ENCODE measurements at places on chromosomes 7 and 10. TPM values are rescaled to one million over a fixed set of nuclear protein-coding genes. Genes with fewer than 3 reads are reported as not detected.

The CYP2C8 gene
- total RNA-seq: not detected

The NRG3 gene
- not detected for total RNA-seq

The CALCR gene
- total RNA-seq: not detected

The IFIT3 gene
- total RNA-seq: 14.4 TPM

The NUDCD3 gene
- 81.8 TPM for total RNA-seq

The MYO3A gene
- not detected for total RNA-seq

The CYP26C1 gene
- total RNA-seq: not detected

The FAM25C gene
- not detected for total RNA-seq

The PNLIPRP1 gene
- total RNA-seq: not detected

The TMEM139 gene
- total RNA-seq: 0.74 TPM

The PGAM2 gene
- total RNA-seq: not detected

The CALML5 gene
- not detected for total RNA-seq

The OR13A1 gene
- total RNA-seq: not detected

The FAM237B gene
- not detected for total RNA-seq

The ABCA13 gene
- total RNA-seq: not detected

The SH3PXD2A gene
- 8.5 TPM for total RNA-seq

The ANAPC16 gene
- total RNA-seq: 128 TPM

The ACSM6 gene
- not detected for total RNA-seq

The PRR15 gene
- not detected for total RNA-seq

The PLEKHA8 gene
- total RNA-seq: 10.1 TPM

The ANXA7 gene
- total RNA-seq: 130 TPM

The SGCE gene
- total RNA-seq: 0.83 TPM

The HOXA6 gene
- total RNA-seq: not detected

The ADAMTS14 gene
- not detected for total RNA-seq

The GPR85 gene
- total RNA-seq: not detected
